ENCODE measurements at places on chromosomes 6 and 20. TPM values are rescaled to one million over a fixed set of nuclear protein-coding genes. Genes with fewer than 3 reads are reported as not detected.

Gene MAFB
- total RNA-seq: 9.4 TPM

Gene ETV7
- total RNA-seq: not detected

Gene NOL7
- total RNA-seq: 44.8 TPM

Gene FAM184A
- total RNA-seq: 44.8 TPM

Gene C6orf132
- under 0.01 TPM for total RNA-seq

Gene DLK2
- 8.5 TPM for total RNA-seq

Gene MTRF1L
- 23.2 TPM for total RNA-seq

Gene DEFB132
- not detected for total RNA-seq

Gene WFDC12
- total RNA-seq: not detected

Gene LIME1
- total RNA-seq: 13.5 TPM

Gene OPRM1
- total RNA-seq: 0.94 TPM

Gene ERVFRD-1
- not detected for total RNA-seq

Gene PRDM13
- not detected for total RNA-seq

Gene SCUBE3
- total RNA-seq: 2.8 TPM

Gene CYP21A2
- not detected for total RNA-seq

Gene VSX1
- not detected for total RNA-seq

Gene ADNP
- 141 TPM for total RNA-seq

Gene SNPH
- total RNA-seq: 22.2 TPM

Gene ZNF165
- 0.94 TPM for total RNA-seq

Gene SLC52A3
- total RNA-seq: not detected

Gene OLIG3
- total RNA-seq: not detected

Gene SLC26A8
- 3.8 TPM for total RNA-seq

Gene SIGLEC1
- total RNA-seq: not detected

Gene RNF39
- total RNA-seq: not detected

Gene PRL
- total RNA-seq: not detected

Gene HLA-DRA
- total RNA-seq: 2.2 TPM

Gene DACT2
- total RNA-seq: 1.3 TPM

Gene GGTLC1
- not detected for total RNA-seq

Gene SMIM28
- total RNA-seq: not detected

Gene FOXA2
- total RNA-seq: not detected

Gene TFAP2A
- not detected for total RNA-seq

Gene C20orf202
- total RNA-seq: 1.3 TPM

Gene BIRC7
- not detected for total RNA-seq

Gene VNN1
- total RNA-seq: not detected

Gene CTCFL
- total RNA-seq: not detected

Gene TCF21
- total RNA-seq: not detected

Gene DEFB124
- not detected for total RNA-seq
